ENCODE measurements at places on chromosomes 16 and 17.

- no peak for DNase-seq
Observed at GRCh38 chr16:49635591-49636581, 220.0 kb downstream of the ZNF423 start.

DNA sequence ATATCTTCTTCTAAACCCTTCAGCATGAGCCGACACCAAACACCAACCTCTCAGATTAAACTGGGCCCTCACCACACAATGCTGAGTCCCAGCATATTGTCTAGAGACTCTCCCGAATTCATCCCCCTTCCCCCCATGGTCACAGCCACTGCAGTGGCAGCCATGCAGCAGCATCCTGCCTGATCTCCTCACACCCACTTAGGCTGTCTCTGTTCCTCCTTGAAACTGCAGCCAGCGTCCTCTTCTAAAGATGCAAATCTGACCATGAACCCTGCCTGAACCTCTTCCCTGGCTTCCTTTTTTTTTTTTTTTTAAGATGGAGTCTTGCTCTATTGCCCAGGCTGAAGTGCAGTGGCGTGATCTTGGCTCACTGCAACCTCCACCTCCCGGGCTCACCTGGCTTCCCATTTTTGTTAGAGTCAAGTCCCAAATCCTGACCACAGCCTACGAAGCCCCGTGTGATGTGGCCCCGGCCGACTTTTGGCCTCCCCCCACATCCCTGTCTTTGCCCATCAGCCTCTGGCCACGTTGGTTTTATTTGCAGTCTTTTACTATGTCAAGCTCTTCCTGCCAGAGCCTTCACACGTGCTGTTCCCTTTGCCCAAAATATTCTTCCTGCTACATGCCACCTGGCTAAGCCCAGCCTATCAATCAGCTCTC is 2.8 kb downstream of the FA2H start:
- no peak for DNase-seq

DNA sequence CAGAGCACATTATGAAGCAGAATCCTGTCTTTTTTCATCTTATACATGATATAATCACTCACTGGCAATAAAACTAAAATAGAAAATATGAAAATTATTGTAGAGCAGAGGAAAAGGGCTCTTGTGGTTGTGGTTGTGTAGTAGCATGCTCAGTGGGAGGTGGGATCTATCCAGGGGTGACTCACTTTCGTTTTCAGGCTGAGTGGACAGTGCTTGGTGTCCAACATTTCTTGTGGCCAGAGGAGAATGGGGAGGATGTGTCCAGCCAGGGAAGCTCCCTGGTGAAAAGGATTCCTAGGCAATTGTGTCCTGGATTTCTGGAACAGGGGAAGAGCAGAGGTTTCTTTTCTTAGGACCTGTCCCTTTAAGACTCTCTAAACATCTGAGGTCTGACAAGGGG is 31.9 kb upstream of the CPHXL start:
- DNase-seq: no peak

GRCh38 chr17:46037722-46038255 is 38.7 kb downstream of the STH start:
- no peak for DNase-seq

GRCh38 chr17:332023-332422 is 20.6 kb downstream of the RPH3AL start:
- no peak for DNase-seq

DNA sequence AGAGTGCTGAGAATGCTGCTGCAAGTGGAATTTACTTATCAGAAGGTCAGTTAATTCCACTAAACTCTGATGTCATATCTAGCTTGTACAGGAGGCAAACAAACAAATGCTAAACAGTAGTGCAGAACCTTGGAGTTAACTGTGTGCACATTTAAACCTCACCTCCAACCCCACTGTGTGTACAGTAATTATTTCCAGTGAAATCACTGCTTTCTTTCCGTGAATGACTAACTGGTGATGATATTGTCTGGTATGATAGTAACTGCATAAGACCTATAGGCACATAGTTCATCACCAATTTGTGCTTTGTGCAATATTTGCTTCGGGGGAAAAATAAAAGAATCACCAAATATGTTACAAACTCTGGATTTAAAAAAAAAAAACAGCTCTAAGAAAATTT is 492.5 kb upstream of the HSBP1 start:
- no peak for DNase-seq

GRCh38 chr17:4064366-4064765 is 78.5 kb downstream of the ZZEF1 start:
- DNase-seq: no peak

- DNase-seq: no peak
Observed at GRCh38 chr16:23353440-23353839, 51.3 kb downstream of the SCNN1B start.

- no peak for DNase-seq
Observed at GRCh38 chr17:1872254-1872653, 42.4 kb downstream of the RPA1 start.

- no peak for DNase-seq
Observed at GRCh38 chr16:55570159-55570558, 3.7 kb downstream of the CAPNS2 start.

DNA sequence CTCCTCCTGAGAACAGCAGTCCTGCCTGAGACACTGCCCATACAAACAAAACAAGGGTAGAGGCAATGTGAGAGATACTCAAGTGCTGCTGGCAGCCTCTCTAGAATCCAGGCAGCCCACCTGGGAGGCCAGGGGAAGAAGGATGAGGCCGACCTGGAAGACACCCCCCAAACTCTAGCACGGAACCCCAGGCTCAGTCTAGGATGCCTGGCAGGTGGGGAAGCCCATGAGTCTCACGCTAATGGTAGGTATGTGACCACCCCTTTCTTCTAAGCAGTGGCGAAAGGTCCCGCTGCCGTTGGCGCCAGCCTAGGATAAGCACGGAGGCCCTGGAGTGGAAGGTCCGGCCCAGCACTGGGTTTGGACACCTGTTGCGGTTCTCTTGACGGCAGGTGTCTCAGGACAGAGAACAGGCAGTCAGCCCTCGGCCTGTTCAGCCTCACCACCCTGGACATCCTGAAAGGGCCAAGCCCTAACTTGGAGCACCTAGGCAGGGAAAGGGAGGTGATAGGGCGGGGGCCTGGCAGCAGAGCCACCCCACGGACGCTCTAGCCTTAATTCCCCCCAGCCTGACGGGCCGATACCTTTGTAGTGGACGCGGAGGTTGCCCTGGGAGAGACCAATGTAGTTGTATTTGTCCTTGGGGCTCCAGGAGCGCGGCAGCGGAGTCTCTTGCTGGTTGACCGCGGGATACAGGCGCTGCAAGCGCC is 487 bp downstream of the RANBP10 start:
- DNase-seq: no peak

- no peak for DNase-seq
Observed at GRCh38 chr16:2985462-2985861, 5.2 kb upstream of the PKMYT1 start.

DNA sequence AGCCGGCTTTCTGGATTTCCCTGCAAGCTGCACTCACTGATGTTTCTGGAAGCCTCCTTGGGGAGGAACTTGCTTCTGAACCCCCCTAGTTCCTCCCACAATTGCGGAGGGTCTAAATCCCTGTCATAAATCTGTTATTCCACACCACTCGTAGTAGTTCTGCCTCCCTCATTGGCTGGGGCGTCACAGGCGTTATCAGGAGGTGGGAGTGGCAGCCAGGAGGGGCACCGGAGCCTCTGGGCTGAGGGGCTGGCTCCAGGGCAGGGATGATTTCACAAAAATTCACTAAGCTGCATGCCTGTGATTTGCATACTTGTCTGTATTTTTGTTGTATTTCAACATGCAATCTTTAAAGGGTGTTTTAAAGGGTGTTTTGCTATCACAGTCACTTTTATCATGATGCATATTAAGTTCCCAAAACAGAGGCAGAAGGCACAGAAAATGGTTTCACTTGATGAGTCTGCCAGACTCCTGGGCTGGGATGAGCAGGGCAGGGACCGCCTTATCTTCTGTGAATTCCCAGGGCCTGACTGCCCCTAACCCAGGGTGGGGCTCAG is 176.2 kb upstream of the FOXF1 start:
- no peak for DNase-seq

- no peak for DNase-seq
Observed at GRCh38 chr17:50272246-50272645, 2.0 kb upstream of the TMEM92 start.

DNA sequence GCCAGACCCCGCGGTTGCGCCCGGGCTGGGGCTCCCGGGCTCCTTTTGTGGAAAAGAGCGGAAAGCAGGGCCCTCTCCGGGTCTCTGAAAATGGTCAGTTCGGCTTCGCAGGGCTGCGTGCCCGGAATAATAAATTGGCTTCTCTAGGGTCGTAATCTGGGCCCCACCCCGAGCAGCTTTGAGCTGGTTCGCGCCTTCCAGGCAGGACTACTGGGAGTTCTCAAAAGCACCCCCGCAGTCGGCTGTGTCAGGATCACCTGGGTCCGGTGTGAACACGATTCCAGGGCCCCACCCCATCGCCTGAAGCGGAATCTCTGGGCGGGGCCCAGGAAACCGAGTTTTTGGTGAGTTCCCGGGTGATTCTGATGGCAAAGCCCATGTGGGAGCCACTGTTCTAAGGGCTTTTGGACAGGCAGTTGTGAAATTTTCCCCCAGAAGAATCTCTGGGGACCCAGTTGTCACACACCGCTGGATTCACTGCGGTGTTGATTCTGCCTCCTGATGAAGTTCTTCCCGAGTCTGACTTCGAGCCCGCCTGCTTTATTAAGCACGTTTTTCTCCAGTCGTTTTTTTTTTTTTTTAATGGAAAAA is 77.0 kb downstream of the MRC2 start:
- DNase-seq: no peak

GRCh38 chr16:278863-279366 is 1.5 kb upstream of the ARHGDIG start:
- no peak for DNase-seq

GRCh38 chr16:85650135-85650843 is 37.2 kb downstream of the GSE1 start:
- no peak for DNase-seq

DNA sequence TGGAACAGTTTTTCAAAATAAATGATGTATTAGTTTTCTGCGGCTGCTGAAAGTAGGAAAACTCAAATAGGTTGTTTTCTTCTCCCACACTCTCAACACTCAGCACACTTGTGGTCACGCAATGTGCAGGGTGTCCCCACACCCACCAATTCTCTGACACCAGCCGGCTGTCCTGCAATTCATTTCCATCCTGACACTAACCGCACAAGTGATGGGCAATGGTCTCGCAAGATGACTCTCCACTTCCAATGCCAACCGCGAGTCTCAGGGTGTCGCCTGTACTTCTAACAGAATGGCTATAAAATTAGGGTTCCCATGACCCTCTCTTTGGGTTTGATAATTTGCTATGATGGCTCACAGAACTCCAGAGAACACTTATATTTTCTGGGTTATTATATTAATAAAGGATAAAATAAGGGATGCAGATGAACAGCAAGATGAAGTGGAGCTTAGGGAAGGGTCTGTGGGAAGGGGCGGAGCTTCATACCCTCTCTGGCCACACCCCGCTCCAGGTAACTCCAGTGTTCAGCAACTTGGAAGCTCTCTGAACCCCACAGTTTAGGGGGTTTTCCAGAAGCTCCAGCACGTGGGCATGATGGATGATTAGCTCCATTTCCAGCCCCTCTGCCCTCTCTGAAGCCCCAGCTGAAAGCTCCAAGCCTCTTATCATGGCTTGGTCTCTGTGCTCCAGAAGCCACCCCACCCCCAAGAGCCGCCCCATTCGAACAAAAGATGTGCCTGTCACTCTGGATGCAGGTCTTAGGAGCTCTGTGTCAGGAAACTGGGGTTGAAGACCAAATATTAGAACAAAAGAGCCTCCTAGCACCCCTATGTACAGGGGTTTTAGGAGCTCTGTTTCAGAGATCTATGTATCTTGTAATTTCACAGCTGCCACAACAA is 19.8 kb downstream of the TAF1C start:
- no peak for DNase-seq

GRCh38 chr17:61997664-61998063 is 67.4 kb downstream of the MED13 start:
- DNase-seq: no peak

DNA sequence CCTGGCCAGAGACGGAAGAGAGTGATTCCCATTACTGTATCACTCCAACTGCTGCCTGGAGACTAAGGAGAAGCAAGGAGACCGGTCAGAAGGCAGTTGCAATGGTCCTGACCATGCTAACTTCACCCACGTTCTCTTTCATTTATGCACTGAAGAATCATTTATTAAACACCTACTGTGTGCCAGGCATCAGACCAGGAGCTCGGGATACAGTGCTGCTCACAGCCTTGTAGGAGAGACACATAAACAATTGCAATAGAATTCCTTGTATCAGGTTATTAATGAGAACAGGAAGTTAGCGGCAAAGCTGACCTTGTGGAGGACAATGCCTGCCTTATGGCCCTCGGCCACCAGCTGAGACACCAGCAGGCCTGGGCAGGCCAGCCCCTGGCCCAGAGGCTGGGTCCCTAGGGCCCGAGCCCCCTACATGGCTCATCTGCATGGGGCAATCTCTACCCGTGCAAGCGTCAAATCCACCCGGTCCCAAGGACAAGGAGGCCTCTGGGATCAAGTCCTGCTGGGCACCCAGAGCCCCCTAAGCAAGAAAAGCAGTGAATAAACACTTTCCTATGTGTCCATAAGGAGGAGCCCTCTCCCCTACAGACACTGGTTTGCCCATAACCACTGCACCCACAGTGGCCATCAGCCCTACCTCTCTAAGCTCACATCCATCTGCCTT is 8.6 kb upstream of the ENPP7 start:
- no peak for DNase-seq

GRCh38 chr17:67747681-67748235 is 30.0 kb downstream of the NOL11 start:
- DNase-seq: no peak

- DNase-seq: no peak
Observed at GRCh38 chr17:50949989-50950877, 84.1 kb upstream of the TOB1 start.

DNA sequence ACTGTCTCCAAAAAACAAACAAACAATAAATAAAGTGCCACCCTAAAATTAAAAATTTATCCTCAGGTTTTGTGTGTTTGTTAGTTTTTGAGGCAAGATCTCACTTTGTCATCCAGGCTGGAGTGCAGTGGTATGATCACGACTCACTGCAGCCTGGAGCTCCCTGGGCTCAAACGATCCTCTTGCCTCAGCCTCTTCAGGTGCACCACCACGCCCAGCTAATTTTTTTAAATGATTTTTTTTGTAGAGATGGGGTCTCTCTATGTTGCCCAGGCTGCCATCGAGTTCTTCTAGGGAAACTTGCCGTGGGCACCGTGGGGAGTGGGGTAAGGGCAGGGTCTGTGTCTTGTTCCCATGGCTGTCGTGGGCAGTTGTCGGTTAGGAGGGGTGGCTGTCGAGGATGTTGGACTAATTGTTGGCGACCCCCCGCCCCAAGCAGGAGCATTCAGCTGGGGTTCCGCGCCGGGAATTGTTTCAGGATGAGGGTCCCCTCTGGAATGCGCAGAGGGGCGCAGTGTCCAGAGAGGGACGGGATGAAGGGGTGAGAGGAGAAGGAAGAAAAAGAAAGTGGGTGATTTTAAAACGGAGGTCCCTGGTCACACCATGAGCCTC is 1.1 kb upstream of the RNF213 start:
- no peak for DNase-seq
